Stimulated activated CD8-positive, alpha-beta memory T cell treated with anti-CD3 and anti-CD28 coated beads, Interleukin-15, amount 100 ng/mL, for 4 hours (primary cell): ENCODE measurements at places on chromosomes 11 and 22.

DNA sequence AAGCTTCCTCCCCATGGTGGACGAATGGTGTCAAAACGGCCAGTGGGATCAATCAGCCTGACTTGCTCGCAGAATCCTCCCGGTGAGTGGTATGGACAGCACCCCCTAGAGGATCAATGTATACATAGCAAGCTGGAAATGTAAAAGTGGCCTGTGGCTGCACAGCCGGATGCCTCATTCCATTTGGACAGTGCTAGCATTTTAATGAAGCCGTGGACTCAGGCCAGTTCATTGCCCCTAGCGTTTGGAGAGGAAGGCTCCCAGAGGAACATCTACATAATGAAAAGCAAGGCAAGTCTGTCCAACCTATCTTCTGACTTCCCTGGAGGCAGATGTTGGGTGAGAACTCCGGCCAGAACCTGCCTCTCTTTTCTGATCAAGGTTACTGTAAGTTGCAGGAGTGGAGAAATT lies 942.3 kb downstream of the NTM start:
- DNase-seq: no peak

- DNase-seq: no peak
Observed at GRCh38 chr11:34565417-34566207, 52.0 kb upstream of the ELF5 start.

- no peak for DNase-seq
Observed at GRCh38 chr11:58395581-58395980, 11.1 kb downstream of the OR5B3 start.

DNA sequence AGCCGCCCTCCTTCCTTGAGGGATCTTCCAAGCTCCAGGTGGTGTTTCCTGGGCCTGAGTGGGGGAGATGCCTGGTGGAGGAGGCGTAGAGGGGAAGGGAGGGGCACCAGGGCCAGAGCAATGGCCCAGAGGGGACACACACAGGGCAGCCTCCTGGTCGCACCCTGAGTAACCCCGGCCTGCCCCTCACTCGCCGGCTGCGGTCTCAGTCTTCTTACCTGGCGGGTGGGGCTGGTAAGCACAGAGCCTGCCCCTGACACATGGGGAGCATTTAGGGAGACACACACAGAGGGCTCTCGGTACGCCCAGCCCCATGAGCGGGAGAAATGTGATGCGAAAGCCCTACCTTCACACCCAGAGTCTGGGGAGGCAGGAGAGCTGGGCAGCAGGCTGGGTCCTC lies 23.9 kb downstream of the IGF2 start:
- no peak for DNase-seq

GRCh38 chr11:44743959-44744557 lies 17.3 kb downstream of the TSPAN18 start:
- DNase-seq: no peak

DNA sequence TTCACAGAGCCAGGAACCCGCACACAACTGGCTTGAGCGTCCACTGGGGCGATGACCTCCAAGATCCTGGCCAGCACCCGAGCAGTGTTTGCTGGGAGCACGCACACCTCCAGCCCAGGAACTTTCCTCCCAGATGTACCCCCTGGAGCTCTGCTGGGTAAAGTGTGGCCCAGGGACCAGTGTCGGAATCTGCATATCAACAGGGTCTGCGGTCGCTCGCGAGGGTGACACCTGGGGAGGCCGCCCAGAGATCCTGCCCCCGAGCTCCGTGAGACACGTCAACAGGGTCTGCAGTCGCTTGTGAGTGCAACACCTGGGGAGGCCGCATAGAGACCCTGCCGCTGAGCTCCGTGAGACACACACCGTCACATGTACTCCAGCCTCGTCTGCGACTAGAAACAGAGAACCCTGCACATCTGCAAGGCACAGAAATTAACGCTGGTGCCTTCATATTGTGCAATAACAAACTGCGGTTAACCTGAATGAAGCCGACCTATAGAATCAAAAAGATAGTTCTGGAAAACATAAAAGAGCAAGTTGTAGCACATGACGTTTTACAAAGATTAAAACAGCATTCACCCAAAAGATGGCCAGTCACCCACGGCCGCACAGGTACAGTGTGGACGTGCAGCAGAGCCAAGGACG lies 172.4 kb downstream of the BRD1 start:
- no peak for DNase-seq

DNA sequence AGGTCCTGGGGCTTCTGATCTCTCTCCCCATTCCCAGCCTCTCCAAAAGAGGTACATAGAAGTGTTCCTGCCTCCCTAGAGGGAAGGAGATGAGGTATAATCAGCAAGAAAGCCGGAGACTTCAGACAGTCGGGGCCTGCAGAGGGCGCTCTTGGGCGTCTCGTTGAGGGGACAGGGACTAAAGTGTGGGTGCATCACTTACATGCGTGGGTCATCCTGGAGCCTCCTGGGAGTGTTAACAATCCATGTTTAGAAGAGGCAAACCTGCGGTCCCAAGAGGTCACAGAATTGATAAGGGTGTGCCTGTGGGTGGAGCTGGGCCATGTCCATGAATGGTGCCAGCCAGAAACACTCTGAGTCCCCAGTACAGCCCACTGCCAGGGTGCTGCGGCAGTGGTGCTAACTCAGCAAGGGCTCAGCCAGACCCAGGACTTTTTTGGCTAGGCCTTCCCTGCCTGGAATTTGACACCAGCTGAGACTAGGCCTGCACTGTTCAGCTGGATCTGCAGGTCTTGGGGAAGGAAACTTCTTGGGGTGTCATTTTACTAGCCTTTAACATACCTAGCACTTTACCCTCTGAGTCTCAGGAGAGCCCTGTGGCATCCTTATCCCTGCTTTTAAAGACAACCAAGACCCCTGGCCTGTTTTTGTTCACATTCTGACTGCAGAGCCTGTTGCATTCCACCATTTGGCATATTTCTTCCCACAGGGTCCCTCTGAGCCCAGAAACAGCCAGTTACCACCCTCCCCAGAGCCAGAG lies 5.5 kb downstream of the YDJC start:
- no peak for DNase-seq
